ENCODE measurements at places on chromosomes 4 and X.

- no peak for DNase-seq
Observed at GRCh38 chr4:153758136-153758535, 1.7 kb downstream of the RNF175 start.

GRCh38 chr4:170030121-170030520 lies 3.9 kb upstream of the MFAP3L start:
- no peak for DNase-seq

- no peak for DNase-seq
Observed at GRCh38 chrX:137432609-137433008, 133.3 kb upstream of the ZIC3 start.

GRCh38 chr4:185811509-185812364 lies at the start of gene SORBS2:
SORBS2 (minus strand) TSS chr4:185812194; CDS start chr4:185690571, 121,623 bp downstream.
- DNase-seq = peak; percentile 56

GRCh38 chrX:45322382-45322781 lies 121.7 kb upstream of the DIPK2B start:
- no peak for DNase-seq

DNA sequence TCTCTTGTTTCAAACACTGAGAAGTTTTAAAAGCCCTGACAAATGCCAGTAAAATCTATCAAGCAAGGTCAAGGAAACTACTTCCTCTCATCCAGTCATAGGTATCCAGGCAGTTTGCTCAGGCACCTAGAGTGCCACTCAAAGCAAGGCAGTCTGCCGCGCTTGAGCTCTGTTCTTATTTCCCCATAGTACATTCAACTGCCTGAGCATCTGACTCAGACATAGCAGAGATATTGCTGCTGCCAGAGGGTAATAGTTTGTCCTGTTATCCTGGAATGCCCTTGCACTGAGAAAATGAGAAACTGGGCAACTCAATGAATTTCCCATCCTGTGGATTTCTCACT lies 16.1 kb upstream of the ATP8A1 start:
- DNase-seq = no peak

Measured in GM12878 (cell line).